Chondrocyte (in vitro differentiated cells): ENCODE measurements at places on chromosomes 13 and 19.

GRCh38 chr13:98543378-98544103, 33.4 kb downstream of the STK24 start:
- H3K27me3 ChIP-seq, result no peaks in the 10 kb centered on the region
- no peak for DNase-seq
- H3K4me3 ChIP-seq, result peak overlapping the region; percentile 13
- no peaks in the 10 kb centered on the region for H3K36me3 ChIP-seq

DNA sequence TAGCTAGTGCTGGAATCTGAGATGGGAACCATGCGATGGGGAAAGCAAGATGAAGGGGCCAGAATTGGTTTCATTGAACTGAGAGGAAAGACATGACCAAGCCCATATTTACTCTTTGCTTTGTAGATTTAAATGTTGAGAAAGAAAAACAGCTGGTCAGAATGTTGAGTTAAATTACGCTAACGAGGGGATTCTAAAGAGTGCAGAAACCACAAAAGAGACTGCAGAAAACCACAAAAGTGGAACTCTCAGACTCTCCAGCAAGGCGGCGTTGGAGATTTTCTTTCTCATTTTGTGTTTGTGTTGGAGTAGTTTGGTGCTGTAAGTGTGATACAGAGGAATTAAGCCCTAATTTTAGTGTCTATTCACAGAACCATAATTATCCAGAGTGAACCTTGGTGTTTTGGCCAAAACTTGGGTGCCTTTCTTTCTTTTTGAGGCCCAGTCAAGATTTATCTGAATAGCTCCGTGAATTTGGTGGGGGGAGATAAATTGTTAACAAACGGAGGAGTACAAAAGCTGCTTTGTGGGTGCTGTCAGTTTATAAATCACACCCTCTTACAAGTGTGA, 26.3 kb downstream of the SAE1 start:
- H3K4me1 ChIP-seq, result peaks cover 33% of the 10 kb centered on the region
- peaks cover 20% of the 10 kb centered on the region for H3K36me3 ChIP-seq
- H3K27ac ChIP-seq, result peak overlapping the region; percentile 88
- H3K4me3 ChIP-seq, result no peak overlapping the region

DNA sequence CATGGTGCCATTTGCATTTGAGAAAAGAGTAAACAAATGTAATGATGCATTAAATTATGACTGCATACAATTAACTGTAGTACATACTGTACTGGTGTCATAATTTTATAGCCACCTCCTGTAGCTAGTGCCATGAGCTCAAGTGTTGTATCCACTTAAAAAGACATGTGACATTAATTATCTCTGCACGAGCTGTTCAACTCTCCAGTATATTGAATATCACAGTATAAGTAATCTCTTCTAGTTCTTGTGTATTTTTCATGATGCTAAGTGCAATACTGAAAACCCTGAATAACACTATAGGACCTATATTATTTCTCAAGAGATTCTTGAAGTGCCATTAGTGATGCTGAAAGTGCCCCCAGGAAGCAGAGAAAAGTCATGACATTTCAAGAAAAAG, 387.3 kb downstream of the PCDH17 start:
- H3K36me3 ChIP-seq, result no peaks in the 10 kb centered on the region
- no peak overlapping the region for H3K27ac ChIP-seq
- no peaks in the 10 kb centered on the region for H3K4me1 ChIP-seq
- no peak for DNase-seq

- H3K4me1 ChIP-seq, result peaks cover 6% of the 10 kb centered on the region
- H3K27ac ChIP-seq, result no peak overlapping the region
- no peak overlapping the region for H3K4me3 ChIP-seq
- DNase-seq, result no peak
These were observed 7.5 kb upstream of the ARHGEF18 start for GRCh38 chr19:7340959-7341837.

DNA sequence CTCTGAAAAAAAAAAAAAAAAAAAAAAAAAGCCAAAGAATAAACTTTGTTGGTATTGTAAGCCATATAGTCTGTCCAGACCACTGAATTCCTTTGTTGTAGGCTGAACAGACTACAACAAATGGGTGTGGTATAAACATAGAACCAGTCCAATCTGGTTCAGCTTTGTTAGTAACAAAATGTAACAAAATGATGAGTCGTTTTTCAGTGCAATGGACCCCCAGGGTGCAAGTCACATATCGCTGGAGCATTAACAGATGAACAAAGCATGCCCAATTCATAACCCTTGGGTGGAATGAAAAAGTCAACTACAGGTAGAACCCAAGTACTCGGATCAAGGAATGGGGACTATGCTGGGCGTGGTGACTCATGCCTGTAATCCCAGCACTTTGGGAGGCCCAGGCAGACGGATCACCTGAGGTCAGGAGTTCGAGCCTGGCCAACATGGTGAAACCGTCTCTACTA, 13.6 kb upstream of the FCHO1 start:
- no peaks in the 10 kb centered on the region for H3K4me1 ChIP-seq
- H3K4me3 ChIP-seq, result no peak overlapping the region
- no peak overlapping the region for H3K27ac ChIP-seq

GRCh38 chr19:1626417-1627010, 21.3 kb upstream of the UQCR11 start:
- peaks cover 13% of the 10 kb centered on the region for H3K36me3 ChIP-seq
- no peak for DNase-seq
- H3K27me3 ChIP-seq, result no peaks in the 10 kb centered on the region

DNA sequence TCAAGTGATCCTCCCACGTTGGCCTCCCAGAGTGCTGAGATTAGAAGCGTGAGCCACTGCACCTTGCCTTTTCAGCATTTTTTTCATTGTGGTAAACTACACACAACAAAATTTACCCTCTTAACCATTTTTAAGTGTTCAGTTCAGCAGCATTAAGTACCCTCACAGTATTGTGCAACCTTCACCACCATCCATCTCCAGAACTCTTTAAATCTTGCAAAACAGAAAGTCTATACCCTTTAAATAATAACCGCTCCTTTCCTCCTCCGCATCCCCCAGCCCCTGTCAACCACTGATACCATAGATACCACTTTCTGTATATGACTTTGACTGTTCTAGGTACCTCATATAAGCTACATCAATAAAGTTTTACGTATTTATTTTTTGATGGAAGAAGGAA, 20.8 kb upstream of the CASP14 start:
- no peak overlapping the region for H3K4me3 ChIP-seq
- no peak overlapping the region for H3K27ac ChIP-seq
- H3K4me1 ChIP-seq, result no peaks in the 10 kb centered on the region
- no peak for DNase-seq
- H3K27me3 ChIP-seq, result peaks cover 7% of the 10 kb centered on the region

GRCh38 chr19:52227196-52227940, 37.5 kb downstream of the PPP2R1A start:
- H3K4me1 ChIP-seq, result no peaks in the 10 kb centered on the region
- no peak for DNase-seq
- H3K27ac ChIP-seq, result no peak overlapping the region
- no peaks in the 10 kb centered on the region for H3K27me3 ChIP-seq
- H3K4me3 ChIP-seq, result no peak overlapping the region

DNA sequence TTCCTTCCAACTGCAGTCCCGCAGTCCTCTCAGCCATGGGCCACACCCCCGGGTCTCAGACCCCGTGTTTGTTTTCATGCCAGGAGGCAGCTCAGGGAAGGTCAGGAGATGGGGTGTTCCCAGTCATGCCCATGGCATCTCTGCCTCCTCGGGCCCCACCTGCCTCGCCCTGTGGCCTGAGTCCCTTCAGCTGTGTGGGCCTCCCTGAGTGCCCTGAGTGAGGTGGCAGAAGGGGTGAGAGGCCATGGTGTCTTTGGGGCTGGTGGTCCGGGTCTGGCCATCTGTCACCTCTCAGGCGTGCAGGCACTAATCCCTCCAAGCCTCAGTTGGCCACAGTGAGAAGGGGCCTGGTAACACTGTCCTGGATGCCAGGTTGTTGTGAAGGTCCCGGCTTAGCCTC, 10.9 kb upstream of the KDM4B start:
- DNase-seq, result no peak
- H3K27ac ChIP-seq, result no peak overlapping the region
- no peaks in the 10 kb centered on the region for H3K4me1 ChIP-seq
- H3K27me3 ChIP-seq, result no peaks in the 10 kb centered on the region

GRCh38 chr13:54216221-54216620, 1187.6 kb downstream of the OLFM4 start:
- no peaks in the 10 kb centered on the region for H3K36me3 ChIP-seq
- no peaks in the 10 kb centered on the region for H3K4me1 ChIP-seq
- no peak overlapping the region for H3K27ac ChIP-seq
- DNase-seq, result no peak

GRCh38 chr19:21519488-21519887, 14.1 kb downstream of the ZNF429 start:
- DNase-seq, result no peak
- H3K36me3 ChIP-seq, result peaks cover 52% of the 10 kb centered on the region
- H3K27ac ChIP-seq, result no peak overlapping the region
- H3K4me3 ChIP-seq, result no peak overlapping the region
- no peaks in the 10 kb centered on the region for H3K27me3 ChIP-seq
- H3K4me1 ChIP-seq, result peaks cover 2% of the 10 kb centered on the region

DNA sequence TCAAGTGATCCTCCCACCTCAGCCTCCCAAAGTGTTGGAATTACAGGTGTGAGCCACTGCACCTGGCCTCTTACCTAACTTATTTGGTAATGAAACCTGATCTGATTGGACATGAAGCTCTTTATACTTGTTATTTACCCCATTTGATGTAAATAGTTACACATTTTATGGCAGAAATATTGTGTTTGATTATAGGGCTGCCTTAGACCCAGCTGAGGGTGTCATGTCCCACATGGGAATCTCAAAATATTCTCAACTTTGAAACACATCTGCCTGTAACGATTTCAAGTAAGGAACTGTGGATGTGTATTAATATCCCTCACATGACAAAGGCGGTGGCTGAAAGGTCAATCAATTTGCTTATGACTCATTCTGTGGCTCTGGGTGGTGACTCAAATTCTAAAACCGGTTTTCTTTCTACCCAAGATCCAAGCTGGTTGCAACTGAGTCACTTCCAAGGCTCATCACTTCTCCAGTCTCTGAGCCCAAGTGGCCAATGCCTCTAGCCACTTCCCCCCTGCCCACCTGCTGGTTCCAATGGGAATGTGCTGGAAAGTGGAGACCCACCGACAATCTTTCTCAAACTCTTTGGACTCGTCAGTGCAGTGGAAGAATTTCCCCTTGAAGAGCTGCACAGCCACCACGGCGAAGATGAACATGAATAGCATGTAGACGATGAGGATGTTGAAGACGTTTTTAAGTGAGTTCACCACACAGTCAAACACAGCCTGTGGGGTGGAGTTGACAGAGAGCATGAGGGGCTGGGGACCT, 110.9 kb downstream of the IER2 start:
- DNase-seq, result no peak
- peak overlapping the region; percentile 60 for H3K27ac ChIP-seq
- peaks cover 12% of the 10 kb centered on the region for H3K4me1 ChIP-seq
- H3K27me3 ChIP-seq, result peaks cover 19% of the 10 kb centered on the region
- no peak overlapping the region for H3K4me3 ChIP-seq

DNA sequence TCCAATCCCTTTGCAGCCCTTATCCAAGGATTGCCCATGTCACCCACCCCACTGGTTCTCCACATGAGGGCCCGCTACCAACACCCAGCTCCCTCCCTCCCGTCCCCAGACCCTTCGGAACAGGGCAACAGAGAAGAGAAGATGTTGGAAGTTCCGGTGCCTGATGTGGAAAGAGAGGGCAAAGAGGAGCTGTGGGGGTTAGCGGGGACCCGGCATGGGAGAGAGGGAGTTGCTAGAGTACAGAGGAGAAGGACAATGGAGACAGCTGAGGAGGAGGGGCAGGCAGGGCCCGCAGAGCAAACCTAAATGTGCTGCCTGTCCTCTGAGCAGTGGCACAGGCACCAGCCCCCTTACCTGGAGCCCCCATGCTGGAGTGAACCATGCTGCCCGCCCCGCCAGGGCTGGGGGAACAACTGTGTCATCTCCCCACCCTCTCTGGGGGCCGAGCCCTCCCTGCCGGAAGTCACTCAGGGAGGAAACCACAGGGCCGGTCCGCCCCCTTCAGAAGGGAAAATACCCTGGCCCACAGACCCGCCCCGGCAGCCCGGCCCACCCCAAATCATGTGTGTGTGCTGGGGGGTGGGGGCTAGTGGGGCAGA, at the start of gene POU2F2:
Gene POU2F2, minus strand, starts transcription at position 417 of the 599 bp plus-strand sequence. Its CDS starts 35 bp downstream, at position 382.
- H3K27ac ChIP-seq, result no peak within 1 kb of the TSS
- H3K36me3 ChIP-seq, result no peaks in the 10 kb centered on the region
- H3K4me3 ChIP-seq, result peak within 1 kb of the TSS; percentile 35
- H3K27me3 ChIP-seq, result peaks cover 18% of the 10 kb centered on the region

- H3K4me3 ChIP-seq, result peak overlapping the region; percentile 59
- peak overlapping the region; percentile 95 for H3K27ac ChIP-seq
- DNase-seq, result no peak
- peaks cover 8% of the 10 kb centered on the region for H3K36me3 ChIP-seq
These were observed 174.6 kb downstream of the ITGBL1 start for GRCh38 chr13:101626925-101627555.

DNA sequence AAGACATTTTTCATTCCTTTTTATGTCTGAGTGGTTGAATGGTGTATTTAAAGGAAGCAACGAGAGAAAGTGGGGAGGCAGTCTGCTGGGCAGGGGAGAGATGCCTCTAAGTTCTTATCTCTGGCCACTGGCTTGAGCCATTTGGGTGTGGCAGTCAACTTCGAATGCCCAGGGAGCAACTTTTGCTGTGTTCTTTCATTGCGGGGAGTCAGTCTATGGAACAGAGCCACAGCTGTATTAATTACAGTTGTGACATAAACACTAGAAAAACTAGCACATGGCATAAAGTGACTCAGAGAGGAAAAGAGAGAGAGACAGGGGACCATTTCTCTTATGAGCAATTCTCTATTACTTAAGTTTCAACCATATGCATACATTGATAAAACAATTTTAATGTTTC, 40.4 kb upstream of the PDCD5 start:
- no peaks in the 10 kb centered on the region for H3K36me3 ChIP-seq
- no peaks in the 10 kb centered on the region for H3K4me1 ChIP-seq
- no peak for DNase-seq
- H3K4me3 ChIP-seq, result no peak overlapping the region

DNA sequence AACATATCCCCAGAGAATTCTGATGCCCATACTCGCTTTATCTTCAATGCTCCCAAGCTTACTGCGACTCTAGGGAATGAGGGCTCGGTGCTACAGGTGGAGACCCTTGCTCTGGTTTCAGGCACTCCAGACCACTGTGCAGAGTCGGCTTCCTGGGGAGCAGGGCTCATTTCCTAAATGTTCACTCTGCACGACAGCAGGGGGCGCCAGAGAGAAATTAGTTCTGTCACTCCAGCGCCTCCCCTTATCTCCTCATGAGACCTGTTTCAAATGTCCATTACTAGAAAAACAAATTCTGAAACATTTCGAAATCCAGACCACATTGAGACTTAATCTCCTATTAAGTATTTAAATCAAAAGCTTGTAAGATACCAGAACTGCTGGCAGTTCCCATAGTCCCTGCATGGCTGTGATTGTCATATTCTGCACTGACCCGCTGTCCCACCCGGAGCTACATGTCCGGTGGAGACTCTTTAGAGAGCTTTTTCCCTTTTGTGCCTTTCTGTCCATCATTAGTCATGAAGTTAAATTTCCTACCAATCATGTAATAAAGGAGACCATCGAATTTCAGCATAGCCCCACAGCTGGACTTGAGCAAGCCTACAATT, 22.4 kb downstream of the EPSTI1 start:
- no peak overlapping the region for H3K27ac ChIP-seq
- no peaks in the 10 kb centered on the region for H3K27me3 ChIP-seq
- H3K36me3 ChIP-seq, result peaks cover under 1% of the 10 kb centered on the region
- peaks cover 40% of the 10 kb centered on the region for H3K4me1 ChIP-seq
- H3K4me3 ChIP-seq, result no peak overlapping the region
